ENCODE measurements at places on chromosomes 11 and 22.

- no peak for DNase-seq
These were observed 18.9 kb downstream of the UQCR10 start for GRCh38 chr22:29786031-29786430.

GRCh38 chr11:109734566-109734965, 312.6 kb downstream of the C11orf87 start:
- DNase-seq, result no peak

- DNase-seq, result no peak
These were observed 419.2 kb downstream of the AASDHPPT start for GRCh38 chr11:106496677-106497076.

GRCh38 chr11:32580967-32581366, 2.7 kb upstream of the EIF3M start:
- DNase-seq, result no peak

GRCh38 chr22:24440718-24441405, 13.5 kb downstream of the ADORA2A start:
- DNase-seq, result no peak

- peak; percentile 38 for DNase-seq
These were observed 33.8 kb downstream of the RASSF10 start for GRCh38 chr11:13042873-13043342.

DNA sequence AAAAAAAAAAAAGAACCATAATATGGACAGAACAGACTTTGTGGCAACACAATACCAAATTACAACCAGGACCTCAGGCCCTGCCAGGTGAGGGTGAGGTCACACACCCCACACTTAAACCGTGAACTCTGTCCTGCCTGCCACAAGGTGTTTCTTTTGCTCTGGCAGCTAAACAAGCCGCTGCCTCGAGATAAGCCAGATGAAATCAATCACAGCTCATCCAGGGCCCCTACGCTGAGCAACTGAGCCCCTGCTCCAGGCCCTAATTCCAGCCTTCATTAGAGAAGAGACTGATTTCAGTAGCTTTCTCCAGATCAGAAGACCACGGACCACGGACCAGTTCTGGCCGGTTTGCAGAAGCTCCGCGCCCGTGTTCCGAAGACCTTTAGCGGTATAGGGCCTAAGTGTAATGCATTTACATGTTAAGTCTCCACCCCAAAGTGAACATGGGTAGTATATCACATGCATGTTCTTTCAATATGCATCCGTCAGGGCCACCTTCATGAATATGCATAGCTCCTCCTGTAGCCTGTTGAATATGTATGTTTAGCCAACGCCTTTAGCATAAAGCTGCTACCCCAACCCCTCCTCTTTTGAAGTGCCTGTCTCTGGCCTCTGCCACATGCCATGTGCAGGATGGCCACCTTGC, 14.8 kb upstream of the RAC2 start:
- no peak for DNase-seq

- DNase-seq, result no peak
These were observed 33.3 kb upstream of the ZC3H12C start for GRCh38 chr11:110059706-110060463.

- no peak for DNase-seq
These were observed 368.9 kb downstream of the BUD13 start for GRCh38 chr11:116403794-116404461.

DNA sequence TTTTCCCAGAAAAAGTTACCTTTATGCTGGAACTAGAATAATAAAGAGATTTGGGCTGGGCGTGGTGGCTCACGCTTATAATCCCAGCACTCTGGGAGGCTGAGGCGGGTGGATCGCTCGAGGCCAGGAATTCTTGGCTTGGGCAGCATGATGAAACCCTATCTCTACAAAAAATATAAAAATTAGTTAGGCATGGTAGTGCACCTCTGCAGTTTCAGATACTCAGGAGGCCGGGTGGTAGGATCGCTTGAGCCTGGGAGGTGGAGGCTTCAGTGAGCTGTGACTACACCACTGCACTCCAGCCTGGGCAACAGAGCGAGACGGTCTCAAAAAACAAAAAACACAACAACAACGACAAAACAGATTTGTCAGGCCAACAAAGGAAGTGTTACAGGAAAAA, 119.3 kb upstream of the OR9Q1 start:
- no peak for DNase-seq

DNA sequence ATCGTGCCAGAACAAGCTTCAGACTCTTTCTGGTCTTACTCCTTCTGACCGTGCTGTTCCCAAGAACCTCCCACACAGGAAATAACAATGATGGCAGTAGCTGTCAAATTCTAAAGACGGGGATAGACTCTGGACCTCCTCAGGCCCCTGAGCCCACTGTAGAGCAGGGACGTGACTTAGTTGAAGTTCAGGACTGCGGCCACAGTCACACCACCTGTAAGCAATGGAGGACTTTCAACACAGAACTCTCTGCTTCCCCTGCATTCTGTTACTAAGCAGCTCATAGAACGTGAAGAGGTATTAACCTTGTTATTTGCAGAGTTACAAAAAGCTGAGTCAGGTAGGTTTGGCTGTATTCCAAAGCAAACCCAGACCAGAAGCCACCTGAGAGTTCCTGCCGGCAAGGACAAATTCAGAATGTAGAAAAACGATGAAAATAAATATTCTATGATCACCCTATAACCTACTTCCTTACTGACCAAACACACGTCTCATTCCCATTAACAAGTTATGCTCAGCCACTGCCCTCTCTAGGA, 12.7 kb downstream of the TMEM45B start:
- peak; percentile 71 for DNase-seq

- DNase-seq, result no peak
These were observed 25.7 kb downstream of the KCNQ1 start for GRCh38 chr11:2470495-2470894.

DNA sequence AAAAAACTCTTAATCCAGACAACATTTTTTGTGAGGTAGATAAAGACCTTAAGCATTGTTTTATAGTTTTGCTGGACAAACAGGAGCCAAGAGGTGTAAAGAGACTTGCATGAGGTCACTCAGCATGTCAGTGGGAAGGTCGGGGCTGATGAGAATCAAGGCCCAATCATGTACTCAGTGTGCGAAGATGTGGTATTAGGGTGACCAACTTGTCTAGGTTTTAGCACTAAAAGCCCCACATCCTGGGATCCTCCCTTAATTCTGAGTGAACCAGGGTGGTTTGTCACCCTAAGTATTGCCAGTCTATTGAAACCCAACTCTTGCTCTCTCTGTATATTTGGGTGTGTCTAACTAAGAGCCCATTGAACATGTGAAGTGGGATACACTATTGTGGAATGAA, 19.5 kb upstream of the SORL1-AS1 start:
- DNase-seq, result no peak

- DNase-seq, result no peak
These were observed 475.9 kb downstream of the BRD1 start for GRCh38 chr22:49351761-49352227.

DNA sequence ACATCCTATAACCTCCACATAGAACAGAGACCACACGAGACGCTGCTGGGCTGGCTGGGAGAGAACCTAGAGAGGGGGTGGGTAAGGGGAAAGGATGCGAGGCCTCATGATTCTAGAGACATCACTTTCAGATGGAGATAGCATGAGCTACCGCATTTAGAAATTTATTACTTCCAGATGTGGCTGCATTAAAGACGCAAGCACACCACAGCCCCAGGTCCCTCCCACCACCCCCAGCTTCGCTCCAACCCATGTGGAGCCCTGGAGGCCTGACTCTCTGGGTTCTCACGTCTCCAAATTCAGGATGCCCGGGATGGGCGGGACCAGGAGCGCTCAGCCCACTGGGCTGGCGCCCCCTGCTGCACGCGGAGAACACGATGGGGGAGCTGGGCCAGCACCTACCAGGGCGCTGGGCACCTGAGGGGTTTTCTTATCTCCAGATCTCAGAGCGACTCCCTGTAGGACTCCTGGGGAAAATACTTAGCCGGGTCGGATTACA, 13.6 kb downstream of the MRPL21 start:
- no peak for DNase-seq

DNA sequence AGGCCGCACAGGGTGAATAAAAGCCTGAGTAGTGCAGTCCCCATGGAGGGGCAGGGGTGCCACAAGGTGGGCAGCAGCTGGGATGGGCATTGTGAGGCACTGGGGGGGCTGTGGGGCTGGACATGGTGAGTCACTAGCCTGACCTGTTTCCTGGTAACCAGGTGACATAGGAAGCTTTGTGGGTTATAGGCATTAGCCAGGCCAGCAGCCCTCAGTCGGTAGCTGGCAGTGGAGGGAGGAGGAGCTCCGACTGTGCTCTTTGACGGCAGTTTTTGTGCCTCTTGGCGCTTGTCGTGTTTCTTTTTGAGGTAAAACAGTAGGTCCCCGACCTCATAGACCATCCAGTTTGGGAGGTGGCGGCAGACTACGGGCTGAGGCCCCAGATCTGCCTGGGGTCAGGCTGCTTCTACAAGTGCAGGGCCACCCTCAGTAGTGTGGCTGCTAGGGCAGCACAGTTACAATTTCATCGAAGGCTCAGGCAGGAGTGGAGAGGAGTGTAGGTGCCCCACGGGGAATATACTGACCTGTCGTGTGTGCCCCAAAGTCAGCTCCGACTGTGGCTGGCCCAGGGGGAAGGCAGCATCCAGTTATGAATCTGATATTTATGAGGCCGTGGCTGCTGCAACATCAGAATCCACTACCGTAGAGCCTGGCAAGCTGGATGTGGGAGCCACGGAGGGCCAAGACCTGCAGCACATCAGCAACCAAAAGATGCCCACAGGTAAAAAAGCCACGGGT, 107.7 kb downstream of the CRYBB2 start:
- no peak for DNase-seq

- DNase-seq, result no peak
These were observed 138.4 kb upstream of the DDI1 start for GRCh38 chr11:103898065-103898464.

- DNase-seq, result peak; percentile 38
These were observed 81.7 kb upstream of the PRR5 start for GRCh38 chr22:44620129-44620840.

GRCh38 chr11:77191823-77192495, 63.9 kb downstream of the MYO7A start:
- peak; percentile 92 for DNase-seq

GRCh38 chr11:70633610-70634009, 235.3 kb downstream of the CTTN start:
- no peak for DNase-seq

DNA sequence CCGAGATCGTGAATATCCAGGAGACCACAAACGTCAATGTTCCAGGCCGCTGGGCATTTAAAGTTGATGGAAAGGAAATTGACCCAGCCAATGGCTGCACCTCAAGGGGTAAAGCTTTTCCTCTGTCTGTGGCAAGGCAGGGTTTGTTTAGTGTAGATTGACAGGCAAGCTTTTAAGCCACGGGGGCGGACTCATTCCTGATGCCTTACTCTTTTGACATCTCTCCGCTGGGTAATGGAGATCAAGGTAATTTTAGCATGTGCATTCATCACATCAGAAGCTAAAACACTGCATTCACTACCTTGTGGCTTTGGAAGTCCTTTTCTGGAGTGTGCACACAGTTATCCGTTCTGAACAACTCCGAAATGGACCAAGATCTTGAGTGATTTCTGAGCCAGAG, 12.6 kb downstream of the TECTA start:
- no peak for DNase-seq

DNA sequence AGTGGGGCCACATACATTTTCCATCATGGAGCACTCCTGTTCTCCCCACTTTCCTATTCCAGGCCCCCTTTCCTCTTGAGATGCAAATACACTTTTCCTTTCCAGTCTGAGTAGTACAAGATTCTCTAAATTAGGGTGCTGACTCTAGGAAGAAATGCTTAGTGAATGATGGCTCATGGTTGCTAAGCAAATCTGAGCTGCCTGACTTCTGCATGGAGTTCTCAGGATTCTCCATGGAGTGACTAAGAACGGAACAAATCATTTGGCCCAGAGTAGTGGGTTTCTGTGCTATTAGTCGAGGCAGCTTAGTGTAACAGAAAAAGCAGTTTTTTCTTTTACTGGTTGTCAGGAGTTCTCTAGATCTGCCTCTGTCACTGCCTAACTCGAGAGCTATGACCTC, 65.4 kb upstream of the NTM start:
- no peak for DNase-seq

GRCh38 chr11:24861440-24861839, 364.6 kb downstream of the LUZP2 start:
- no peak for DNase-seq

GRCh38 chr11:2700415-2701211, 819 bp upstream of the KCNQ1OT1 start:
- no peak for DNase-seq

DNA sequence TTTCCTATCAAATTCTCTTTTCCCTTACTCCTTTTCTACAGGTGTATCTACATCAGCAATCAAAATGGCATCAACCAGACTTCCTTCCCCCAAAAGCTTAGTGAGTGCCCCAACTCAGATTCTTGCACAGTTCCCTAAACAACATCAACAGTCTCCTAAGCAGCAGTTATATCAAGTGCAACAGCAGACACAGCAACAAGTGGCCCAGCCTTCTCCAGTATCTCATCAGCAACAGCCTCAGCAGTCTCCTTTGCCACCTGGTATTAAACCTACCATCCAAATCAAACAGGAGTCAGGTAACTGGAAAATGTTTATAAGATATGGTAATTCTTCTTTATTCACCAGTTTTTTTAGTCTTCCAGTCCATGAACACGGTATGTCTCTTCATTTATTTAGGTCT, 51.4 kb downstream of the EMSY start:
- DNase-seq, result no peak

DNA sequence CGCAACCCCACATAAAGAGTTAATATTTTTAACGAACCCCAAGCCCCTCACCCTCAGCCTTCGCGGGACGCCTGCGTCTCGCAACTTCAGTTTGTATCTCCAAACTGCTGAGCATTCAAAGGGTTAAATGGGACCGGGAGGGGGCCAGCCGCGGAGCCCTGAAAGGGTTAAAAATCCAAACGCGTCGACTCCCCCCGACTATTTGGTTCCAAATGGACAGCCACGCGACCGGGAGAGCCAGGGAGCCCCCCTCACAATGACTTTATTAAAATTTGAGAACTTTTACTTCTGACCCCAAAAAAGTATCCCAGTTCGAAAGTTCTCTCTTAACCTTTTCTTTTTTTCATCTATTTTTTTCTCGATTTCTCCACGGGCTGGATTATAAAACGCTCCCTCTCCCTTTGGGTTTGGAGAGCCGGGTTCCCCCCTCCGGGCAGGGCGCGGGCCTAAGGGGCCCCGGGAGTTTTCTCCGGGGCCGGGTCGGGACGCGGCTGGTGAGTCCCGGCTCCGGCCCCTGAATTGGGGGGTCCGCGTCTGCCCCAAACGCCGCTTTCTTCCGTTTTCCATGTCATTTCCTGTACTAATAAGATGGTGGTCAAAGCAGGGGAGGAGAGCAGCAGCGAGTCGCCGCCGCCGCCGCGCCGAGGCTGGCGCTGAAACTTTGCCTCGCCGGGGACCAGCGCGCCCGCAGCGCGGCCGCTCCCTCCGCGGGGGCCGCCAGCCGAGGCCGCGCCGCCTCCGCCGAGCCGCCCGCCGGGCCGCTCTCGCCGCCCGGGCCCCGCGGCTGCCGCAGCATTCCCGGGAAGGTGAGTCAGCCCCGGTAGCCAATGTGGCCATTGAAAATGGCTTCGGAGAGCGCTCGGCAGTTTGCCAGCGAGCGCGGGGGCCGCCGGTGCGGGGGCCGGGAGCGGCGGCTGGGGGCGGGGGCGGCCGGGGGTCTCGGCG, at the start of gene PRDM11:
Gene PRDM11, plus strand, starts transcription at position 568 of the 945 bp plus-strand sequence. CDS start 35,128 bp downstream, outside the sequence.
- peak; percentile 64 for DNase-seq

GRCh38 chr22:46010207-46010867, 33.4 kb upstream of the WNT7B start:
- DNase-seq, result no peak
